Inflammatory macrophage (primary cell): ENCODE measurements at places on chromosomes 12 and 14.

- DNase-seq, result no peak
These were observed 14.7 kb upstream of the TEAD4 start for GRCh38 chr12:2944401-2945047.

- no peak for DNase-seq
These were observed 4.4 kb upstream of the SMIM41 start for GRCh38 chr12:52074971-52075724.

GRCh38 chr12:42015051-42015461, 129.6 kb downstream of the GXYLT1 start:
- no peak for DNase-seq

DNA sequence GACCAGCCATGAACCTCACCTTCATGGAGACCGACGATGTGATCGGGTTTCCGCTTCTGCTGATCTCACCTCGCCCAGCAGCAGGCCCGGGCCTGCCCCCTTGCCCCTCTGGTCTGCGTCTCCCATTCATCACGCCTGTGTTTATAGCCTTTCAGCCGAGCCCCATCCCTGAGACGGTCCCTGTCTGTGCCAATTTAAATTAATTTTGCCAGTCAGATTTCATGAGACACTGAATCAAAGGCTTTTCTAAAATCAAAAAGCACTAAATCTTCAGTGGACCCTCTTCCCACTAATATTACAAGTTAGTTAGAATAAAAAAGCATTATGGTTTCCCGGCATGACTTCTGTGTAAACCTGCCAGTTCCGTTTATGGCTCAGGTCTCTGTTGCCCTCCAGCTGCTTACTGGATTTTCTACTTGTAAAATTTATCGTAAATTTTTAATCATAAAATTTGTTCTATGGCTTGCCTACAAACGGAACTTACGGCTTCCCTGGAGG, 155.9 kb downstream of the ESRRB start:
- DNase-seq, result no peak

GRCh38 chr12:126668961-126669360, 1598.0 kb upstream of the TMEM132C start:
- DNase-seq, result no peak

- DNase-seq, result no peak
These were observed 3.3 kb downstream of the OR10AD1 start for GRCh38 chr12:48199774-48200221.

- peak; percentile 17 for DNase-seq
These were observed 411.1 kb downstream of the NRXN3 start for GRCh38 chr14:78581229-78581628.

- DNase-seq, result no peak
These were observed 399.4 kb upstream of the RGS6 start for GRCh38 chr14:71532790-71533189.

GRCh38 chr14:99512110-99512449, 30.9 kb downstream of the CCNK start:
- no peak for DNase-seq

- DNase-seq, result no peak
These were observed 41.9 kb downstream of the PTGER2 start for GRCh38 chr14:52356025-52356424.

DNA sequence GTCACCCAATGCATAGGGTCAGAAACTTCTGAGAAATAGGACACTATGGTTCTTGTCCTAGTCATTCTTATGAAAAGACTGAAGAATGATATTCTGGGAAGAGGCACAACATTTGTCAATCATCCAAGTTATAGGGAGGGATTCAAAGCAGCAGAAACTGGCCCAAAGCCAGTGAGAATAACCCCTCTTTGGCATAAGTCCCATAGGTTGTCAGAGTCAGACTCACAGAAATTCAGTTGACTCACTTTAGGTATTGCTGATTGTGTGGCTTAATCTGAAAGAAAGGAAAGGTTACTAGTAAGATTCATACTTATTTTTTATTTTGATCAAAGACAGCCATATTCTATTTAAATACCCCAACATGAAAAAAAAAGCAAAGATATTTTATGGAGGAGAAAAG, 151.0 kb downstream of the SRGAP1 start:
- DNase-seq, result no peak

DNA sequence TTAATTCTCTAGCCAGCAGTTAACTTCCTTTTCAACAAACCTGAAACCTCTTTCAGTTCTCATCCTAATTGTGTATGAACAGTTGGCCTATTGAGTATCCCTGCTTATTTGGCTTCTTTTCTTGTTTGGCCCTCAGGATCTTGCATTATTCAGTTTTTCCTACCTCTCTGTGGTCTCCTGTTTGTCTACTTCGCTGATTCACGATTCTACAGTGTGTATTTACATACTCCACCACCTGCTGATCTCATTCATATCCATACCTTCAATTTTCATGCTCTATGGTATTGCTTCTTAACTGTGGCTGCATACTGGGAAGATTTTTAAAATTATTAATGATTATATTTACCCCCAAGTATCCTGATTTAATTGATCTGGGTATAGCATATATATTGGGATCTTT, 56.4 kb downstream of the RASSF9 start:
- DNase-seq, result no peak

DNA sequence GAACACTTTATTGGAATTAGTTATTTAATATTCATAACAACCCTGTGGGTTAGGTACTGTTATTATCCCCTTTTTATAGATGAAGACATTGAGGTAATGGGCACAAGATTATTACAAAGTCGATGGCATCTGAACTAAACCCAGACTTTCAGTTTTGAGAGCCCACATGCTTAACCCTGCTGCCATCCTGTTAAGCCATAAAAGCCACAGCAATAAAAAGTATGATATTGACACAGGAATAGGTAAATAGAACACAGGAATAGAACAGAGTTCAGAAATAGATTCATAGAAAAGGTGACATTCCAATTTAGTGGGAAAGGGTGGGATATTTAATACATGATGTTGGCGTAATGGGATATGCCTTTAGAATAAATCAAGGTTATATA, 119.8 kb downstream of the SLC38A1 start:
- DNase-seq, result no peak

GRCh38 chr14:50773632-50774541, 57.1 kb downstream of the NIN start:
- peak; percentile 7 for DNase-seq

GRCh38 chr12:3207858-3208257, 130.7 kb downstream of the TSPAN9 start:
- no peak for DNase-seq

DNA sequence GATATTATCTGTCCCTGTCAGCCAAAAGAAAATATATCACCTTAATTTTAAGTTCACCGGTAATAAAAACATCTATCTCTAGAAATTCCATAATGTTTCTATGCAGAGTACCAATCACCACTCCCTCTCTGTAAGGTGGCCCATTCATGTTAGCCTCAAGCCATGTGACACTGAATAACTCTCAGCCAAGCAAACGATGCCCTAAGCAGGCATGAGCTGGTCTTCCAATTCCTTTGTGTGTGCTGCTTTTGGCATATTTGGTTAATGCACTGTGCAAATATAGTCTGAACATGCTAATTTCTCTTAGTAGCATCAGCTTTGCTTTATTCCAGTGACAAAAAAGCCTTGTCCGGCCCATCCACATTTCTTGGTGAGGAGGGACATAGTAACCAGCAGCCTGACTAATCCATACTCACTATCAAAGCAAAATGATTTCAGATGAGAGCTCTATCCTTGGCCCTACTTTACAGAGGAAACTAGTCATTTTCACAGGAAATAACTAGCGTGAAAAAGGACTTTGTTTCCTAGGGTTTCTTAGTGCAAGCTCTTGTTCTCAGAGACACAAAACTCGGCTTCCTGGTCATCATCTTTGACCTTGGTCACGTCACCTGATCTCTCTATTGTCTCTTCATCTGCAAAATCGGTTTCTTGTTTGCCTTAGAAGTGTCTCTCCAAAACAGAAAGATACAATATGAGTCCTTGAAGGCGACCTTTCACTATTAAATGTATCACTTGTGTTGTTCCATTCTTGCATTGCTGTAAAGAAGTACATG, 59.2 kb upstream of the RTRAF start:
- no peak for DNase-seq

- no peak for DNase-seq
These were observed 1.6 kb upstream of the PPP2R5E start for GRCh38 chr14:63544591-63545299.

DNA sequence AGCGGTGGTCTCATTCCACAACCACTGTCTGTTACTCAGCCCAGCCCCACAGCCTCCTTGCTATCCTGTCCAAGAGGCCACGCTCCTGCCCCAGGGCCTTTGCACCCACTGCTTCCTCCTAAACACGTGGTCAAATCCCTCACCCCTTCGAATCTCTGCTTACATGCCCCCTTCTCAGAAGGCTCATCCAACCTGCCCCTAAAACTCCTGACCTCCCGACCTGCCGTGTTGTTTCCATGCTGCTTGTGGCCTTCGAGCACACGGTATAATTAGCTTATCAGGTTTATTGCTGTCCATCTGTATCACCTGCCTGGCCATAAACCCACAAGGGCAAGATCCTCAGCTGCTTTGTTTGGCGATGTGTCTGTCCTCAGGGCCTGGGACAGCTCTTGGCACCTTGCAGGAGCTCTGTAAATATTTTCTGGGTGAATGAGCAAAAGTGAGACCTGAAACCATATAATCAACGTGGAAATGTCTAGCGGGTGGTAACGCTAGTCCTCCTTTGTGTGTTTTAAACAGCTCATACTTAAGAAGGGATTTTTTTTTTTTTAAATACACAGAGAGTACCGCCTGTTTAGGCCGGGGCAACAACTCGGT, 36.0 kb downstream of the SCARB1 start:
- DNase-seq, result no peak

DNA sequence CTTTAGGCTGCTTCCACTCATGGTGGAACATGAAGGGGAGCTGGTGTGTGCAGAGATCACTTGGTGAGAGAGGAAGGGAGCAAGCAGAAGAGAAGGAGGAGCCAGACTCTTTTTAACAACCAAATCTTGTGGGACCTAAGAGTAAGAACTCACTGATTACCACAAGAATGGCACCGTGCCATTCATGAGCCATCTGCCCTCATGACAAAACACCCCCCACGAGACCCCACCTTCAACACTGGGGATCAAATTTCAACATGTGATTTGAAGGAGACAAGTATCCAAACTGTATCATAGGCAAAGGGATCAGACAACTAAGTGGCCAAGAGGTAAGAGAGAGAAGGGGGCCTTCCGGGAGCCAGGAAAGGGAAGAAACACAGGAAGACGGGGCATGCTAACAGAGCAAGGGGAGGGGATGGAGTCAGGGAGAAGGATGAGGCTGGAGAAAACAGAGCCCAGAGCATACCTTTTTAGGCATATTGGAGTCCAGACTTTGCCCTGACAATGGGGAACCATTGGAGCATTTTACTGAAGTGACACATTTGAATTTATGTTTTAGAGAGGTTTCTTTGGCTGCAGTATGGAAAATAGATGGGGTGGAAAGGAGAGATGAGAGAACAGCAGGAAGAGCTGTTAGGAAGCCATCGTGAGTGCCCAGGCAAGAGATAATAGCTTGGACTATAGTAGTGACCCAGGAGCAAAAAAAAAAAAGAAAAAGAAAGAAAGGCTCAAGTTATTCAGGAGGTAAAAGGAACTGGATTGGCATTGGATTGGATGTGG, 204.4 kb upstream of the NUDT4 start:
- DNase-seq, result no peak

DNA sequence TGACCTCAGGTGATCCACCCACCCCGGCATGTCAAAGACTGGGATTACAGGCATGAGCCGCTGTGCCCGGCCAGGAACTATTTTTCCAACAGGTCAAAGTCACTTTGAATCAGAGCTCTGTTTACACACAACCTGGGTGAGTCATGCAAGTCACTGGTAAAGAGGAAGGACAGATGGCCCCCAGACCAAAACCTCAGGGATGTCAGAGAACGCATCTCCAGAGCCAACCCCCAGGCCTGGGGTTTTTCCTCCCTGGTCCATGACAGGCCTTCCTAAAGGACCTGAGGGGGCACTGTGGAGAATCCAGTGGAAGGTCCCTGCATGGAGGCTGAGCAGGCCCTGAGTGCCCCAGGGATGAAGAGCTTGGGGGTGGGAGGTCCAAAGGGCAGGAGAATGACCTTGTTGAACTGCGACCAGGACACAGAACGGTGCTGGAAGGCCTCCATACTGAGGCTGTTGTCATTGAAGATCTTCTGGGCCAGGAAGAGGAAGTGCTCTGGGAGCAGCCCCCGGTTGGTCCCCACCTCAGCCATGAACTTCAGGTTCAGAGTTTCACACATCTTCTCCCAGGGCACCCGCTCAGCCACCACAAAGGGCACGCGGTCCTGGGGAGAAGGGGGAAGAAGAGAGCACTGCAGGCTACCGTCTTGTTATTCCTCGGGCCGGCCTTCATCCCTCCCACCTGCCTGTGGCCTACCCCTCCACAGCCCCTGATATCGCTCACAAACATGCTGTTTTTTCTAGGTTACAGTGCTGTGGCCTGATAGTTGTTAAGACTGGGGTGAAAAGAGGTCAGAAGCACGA, 9.1 kb downstream of the STAT6 start:
- DNase-seq, result no peak

- no peak for DNase-seq
These were observed 184.7 kb downstream of the AACS start for GRCh38 chr12:125249932-125250331.

DNA sequence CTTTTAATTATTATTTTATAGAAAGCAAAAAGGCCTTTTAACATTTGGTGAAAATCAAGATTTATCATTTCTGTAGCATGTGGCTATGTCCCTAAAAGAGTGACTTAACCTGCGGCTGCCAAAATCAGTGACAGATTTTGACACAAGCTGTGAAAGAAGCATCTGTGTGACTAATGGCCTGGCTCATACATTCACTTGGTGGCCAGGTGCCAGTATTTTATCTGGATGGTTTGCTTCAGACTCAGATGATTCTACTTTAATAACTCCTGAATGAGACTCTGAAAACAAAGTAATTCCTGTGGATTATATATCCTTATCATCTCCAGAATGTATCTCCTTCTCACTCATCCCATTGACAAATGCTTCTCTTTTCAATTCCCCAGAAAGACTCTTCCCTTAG, 103.0 kb downstream of the FSCB start:
- no peak for DNase-seq

- no peak for DNase-seq
These were observed 222.3 kb upstream of the NAV3 start for GRCh38 chr12:77608271-77608824.

- peak; percentile 87 for DNase-seq
These were observed 11.5 kb upstream of the KRT78 start for GRCh38 chr12:52860102-52860823.

- DNase-seq, result no peak
These were observed 2.3 kb downstream of the CCND2 start for GRCh38 chr12:4275870-4276301.
